ENCODE measurements at places on chromosomes 6 and 20. TPM values are rescaled to one million over a fixed set of nuclear protein-coding genes. Genes with fewer than 3 reads are reported as not detected.

The SNPH gene
- total RNA-seq, result 12.8 TPM

The LHFPL5 gene
- total RNA-seq, result 1.00 TPM

The PERP gene
- total RNA-seq, result 1.4 TPM

The CLPSL1 gene
- not detected for total RNA-seq

The MYB gene
- 9.0 TPM for total RNA-seq

The NMBR gene
- 2.5 TPM for total RNA-seq

The RAET1L gene
- total RNA-seq, result not detected

The FOXC1 gene
- total RNA-seq, result 8.9 TPM

The SLC13A3 gene
- 9.8 TPM for total RNA-seq

The MAN1A1 gene
- total RNA-seq, result 31.1 TPM

The PDYN gene
- 0.45 TPM for total RNA-seq

The HRH3 gene
- total RNA-seq, result 1.7 TPM

The KIAA0408 gene
- total RNA-seq, result 74.0 TPM

The TPX2 gene
- total RNA-seq, result 15.4 TPM

The FAM110A gene
- 3.5 TPM for total RNA-seq

The RPRD1B gene
- 33.8 TPM for total RNA-seq

The NOTCH4 gene
- 6.9 TPM for total RNA-seq

The NRM gene
- 9.2 TPM for total RNA-seq

The B3GALT4 gene
- total RNA-seq, result 10.8 TPM

The KAT14 gene
- 20.8 TPM for total RNA-seq

Measured in cerebellum (tissue), 4 donors.